ENCODE measurements at places on chromosomes 5 and 9.

DNA sequence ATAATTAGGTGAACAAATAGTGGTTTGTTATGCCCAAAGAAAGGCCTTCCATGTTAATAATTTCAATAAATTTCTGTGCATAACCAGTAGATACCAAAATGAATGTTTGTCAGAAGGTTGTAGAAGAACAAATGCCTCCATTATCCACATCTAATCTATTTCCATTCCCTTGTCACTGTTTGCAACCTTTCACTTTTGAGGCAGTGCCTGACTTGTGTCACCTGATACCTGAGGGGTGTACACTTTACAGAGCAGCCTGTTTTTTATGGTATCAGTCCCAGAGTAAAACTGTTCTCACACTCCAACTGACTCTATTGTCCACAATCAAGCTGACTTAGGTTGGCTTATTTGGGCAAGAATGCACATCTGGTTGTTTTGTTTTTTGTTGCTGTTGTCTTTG lies 40.1 kb downstream of the FREM1 start:
- no peak overlapping the region for H3K27ac ChIP-seq
- no peaks in the 10 kb centered on the region for H3K4me1 ChIP-seq
- no peak overlapping the region for H3K4me3 ChIP-seq
- H3K36me3 ChIP-seq, result no peaks in the 10 kb centered on the region

DNA sequence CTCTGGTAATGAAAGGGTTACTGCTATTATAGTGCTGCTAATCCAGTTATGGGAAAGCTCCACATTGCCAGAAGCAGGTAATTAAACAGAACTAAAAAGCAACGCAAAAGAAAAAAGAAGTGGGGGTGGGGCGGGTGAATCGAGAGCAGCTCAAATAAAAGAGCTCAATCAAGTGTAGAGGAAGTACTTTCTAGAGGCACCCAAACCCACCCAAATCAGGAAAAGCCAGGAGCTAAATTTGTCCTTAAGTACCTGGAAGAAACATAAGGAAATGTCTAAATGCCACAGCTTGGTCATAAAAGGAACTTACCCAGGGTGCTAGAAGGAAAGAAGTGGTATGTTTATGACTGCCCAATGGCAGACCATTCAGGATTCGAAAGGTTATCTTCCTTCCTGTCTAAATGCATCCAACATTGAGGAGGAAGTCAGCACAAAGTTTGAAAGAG lies 2.4 kb upstream of the RNF145 start:
- H3K36me3 ChIP-seq, result no peaks in the 10 kb centered on the region
- no peak for DNase-seq
- no peak overlapping the region for H3K4me3 ChIP-seq
- no peaks in the 10 kb centered on the region for H3K27me3 ChIP-seq
- H3K27ac ChIP-seq, result peak overlapping the region; percentile 99

DNA sequence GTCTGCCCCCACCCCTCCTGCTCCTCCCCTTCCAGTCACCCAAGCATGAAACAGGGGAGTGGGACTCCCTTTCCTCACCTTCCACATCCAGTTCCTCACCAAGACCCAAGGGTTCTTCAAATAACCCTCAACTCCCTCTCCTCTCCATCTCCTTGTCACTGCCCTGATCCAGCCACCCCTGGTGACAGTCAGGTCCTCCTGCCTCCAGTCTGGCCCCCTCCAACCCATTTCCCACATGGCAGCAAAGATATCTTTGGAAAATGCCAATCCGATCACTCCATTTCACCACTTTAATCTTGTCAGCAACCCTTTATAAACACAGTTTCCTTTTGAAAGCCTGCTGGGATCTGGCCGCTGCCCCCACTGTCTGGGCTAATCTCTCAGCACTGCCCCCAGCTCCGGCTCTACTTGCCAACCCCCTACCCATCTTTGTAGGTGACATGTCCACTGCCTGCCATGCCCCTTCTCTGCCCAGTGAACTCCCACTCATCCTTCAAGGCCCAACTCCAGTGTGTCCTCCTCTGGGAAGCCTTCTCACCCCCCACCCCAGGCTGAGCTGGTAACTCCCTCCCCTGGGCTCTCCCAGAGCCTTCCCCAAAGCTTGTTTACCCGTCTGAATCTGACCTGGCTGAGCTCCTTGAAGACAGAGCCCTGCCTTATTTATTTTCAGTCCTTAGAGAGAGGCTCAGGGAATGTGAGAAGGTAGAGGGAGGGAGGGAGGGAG lies 781 bp upstream of the MYOZ3 start:
- no peaks in the 10 kb centered on the region for H3K27me3 ChIP-seq
- H3K27ac ChIP-seq, result no peak overlapping the region
- peaks cover 20% of the 10 kb centered on the region for H3K4me1 ChIP-seq
- peak; percentile 20 for DNase-seq
- H3K36me3 ChIP-seq, result no peaks in the 10 kb centered on the region

GRCh38 chr9:127177231-127177630 lies 54.8 kb upstream of the ANGPTL2 start:
- H3K4me1 ChIP-seq, result peaks cover 20% of the 10 kb centered on the region
- peaks cover 17% of the 10 kb centered on the region for H3K36me3 ChIP-seq
- no peak overlapping the region for H3K27ac ChIP-seq
- H3K4me3 ChIP-seq, result no peak overlapping the region

GRCh38 chr9:93128011-93128714 lies 5.9 kb downstream of the NINJ1 start:
- peaks cover 63% of the 10 kb centered on the region for H3K4me1 ChIP-seq
- H3K27me3 ChIP-seq, result no peaks in the 10 kb centered on the region
- no peak overlapping the region for H3K27ac ChIP-seq
- peaks cover 15% of the 10 kb centered on the region for H3K36me3 ChIP-seq

DNA sequence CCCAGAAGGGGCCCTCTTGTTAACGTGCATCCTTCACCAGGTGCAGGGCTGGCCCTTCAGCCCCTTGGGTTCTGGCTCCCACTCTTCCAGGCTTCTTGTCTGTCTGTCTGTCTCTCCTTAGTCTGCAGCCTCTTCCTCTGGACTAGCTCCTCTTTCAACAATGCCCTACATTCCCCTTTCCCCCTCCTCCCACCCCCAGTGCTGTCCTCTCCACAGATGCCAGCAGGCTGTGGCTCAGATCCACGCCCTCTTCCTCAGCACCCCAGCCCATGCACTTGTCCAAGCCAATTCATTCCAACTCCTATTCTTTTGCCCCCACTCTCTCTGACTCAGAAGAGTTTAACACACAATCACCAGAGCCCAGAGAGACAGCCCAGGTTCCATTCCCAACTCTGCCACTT lies 45.2 kb upstream of the ALDH1B1 start:
- DNase-seq, result no peak
- H3K4me3 ChIP-seq, result no peak overlapping the region
- no peaks in the 10 kb centered on the region for H3K4me1 ChIP-seq
- no peaks in the 10 kb centered on the region for H3K36me3 ChIP-seq
- H3K27me3 ChIP-seq, result no peaks in the 10 kb centered on the region

DNA sequence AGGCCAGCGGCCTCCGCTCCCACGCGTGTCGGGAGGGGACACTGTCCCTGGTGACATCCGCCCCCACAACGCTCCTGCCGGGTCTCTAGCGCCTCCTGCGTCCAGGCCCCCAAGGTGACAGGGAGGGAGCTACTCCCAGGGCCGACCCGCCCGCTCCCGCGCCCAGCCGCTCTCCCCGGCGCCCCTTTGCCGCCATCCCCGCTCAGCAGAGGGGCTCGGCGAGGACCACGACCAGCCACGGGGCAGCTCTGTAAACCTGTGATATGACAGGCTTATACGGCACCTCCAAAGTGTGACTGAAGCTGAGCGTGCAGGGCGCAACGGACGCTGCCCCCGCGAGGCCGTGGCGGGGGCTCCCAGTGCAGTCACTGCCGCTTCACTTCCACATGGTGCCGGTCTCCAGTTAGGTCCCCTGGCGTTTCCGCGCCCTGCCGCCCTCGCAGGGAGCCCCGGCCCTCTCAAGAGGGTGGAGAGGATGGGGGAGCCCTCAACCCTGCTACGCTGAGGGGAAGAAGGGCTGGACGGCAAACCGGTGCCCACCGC lies 978 bp upstream of the ADCY2 start:
- no peaks in the 10 kb centered on the region for H3K27me3 ChIP-seq
- peak overlapping the region; percentile 76 for H3K27ac ChIP-seq
- peaks cover 7% of the 10 kb centered on the region for H3K4me1 ChIP-seq
- H3K36me3 ChIP-seq, result no peaks in the 10 kb centered on the region
- peak; percentile 60 for DNase-seq

DNA sequence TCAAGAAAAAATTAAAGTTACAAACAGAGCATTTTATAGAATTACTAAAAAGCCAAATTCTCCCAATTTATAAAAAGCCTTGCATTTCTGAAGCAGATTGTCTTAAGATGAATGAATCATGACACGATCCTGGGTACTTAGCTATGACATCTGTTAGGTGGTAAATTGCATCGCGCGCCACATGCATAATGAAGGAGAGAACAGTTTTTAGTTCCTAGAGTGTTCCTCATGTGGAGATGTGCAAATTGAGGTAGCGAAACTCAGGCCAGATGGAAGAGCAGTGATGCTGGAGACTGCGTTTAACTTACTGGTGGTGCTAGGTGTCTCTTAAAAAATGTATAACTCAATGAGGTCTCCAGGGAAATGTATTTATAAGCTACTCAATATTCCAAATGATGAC lies 516.1 kb downstream of the EFNA5 start:
- H3K36me3 ChIP-seq, result no peaks in the 10 kb centered on the region
- no peak for DNase-seq
- H3K27me3 ChIP-seq, result no peaks in the 10 kb centered on the region
- H3K4me3 ChIP-seq, result no peak overlapping the region
- H3K27ac ChIP-seq, result no peak overlapping the region
- peaks cover 6% of the 10 kb centered on the region for H3K4me1 ChIP-seq

DNA sequence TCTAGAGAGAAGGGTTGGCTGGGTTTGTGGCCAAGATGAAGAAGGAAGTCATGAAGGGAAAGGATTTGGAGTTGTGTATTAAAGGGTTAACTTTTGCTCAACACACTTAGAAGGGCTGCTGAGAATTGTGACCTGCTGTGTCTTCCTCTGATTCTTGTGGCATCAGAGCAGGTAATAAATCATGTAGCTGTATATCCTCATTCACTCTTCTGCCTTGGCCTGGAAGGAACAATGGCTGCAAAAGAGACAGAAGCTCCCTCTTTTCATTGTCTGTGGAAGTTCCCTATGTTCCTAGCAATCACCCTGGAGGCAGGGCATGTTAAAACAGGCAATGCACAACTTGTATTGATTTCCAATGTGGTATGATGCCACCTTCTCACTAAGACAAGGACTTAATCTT lies 159.1 kb downstream of the LRRC70 start:
- no peak for DNase-seq
- no peak overlapping the region for H3K27ac ChIP-seq
- no peak overlapping the region for H3K4me3 ChIP-seq

- no peaks in the 10 kb centered on the region for H3K27me3 ChIP-seq
- no peak overlapping the region for H3K4me3 ChIP-seq
- no peak for DNase-seq
- H3K4me1 ChIP-seq, result peaks cover 21% of the 10 kb centered on the region
- H3K27ac ChIP-seq, result no peak overlapping the region
- no peaks in the 10 kb centered on the region for H3K36me3 ChIP-seq
These were observed 232.2 kb downstream of the SYK start for GRCh38 chr9:91033797-91034196.

GRCh38 chr9:13165956-13166355 lies 113.5 kb downstream of the MPDZ start:
- no peaks in the 10 kb centered on the region for H3K27me3 ChIP-seq
- no peak overlapping the region for H3K4me3 ChIP-seq
- no peaks in the 10 kb centered on the region for H3K4me1 ChIP-seq
- no peak for DNase-seq

DNA sequence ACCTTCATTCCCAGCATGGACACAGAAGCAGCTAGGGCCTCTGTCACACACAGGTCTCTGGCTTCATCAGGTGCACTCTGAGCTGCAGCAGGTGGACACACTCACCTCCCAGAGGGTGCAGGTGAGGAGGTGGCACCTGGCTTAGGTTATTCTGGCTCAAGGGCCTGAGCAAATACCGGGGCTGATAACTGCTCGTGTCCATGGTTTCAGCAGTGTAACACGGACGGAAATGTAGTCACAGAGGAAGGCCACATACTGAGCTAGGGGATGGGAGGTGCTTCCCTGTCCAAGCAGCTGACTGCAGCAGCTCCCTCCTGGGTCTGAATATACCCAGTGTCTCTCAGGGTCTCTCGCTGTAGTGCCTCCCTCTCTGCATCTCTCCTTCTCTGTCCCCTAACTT lies 5.7 kb downstream of the PHF2 start:
- peak overlapping the region; percentile 14 for H3K27ac ChIP-seq
- no peaks in the 10 kb centered on the region for H3K36me3 ChIP-seq
- H3K4me1 ChIP-seq, result peaks cover 67% of the 10 kb centered on the region
- H3K4me3 ChIP-seq, result no peak overlapping the region
- peak; percentile 80 for DNase-seq

- no peaks in the 10 kb centered on the region for H3K36me3 ChIP-seq
- H3K4me3 ChIP-seq, result no peak overlapping the region
- H3K27me3 ChIP-seq, result no peaks in the 10 kb centered on the region
These were observed 90.3 kb upstream of the GCNT4 start for GRCh38 chr5:75142566-75143136.

DNA sequence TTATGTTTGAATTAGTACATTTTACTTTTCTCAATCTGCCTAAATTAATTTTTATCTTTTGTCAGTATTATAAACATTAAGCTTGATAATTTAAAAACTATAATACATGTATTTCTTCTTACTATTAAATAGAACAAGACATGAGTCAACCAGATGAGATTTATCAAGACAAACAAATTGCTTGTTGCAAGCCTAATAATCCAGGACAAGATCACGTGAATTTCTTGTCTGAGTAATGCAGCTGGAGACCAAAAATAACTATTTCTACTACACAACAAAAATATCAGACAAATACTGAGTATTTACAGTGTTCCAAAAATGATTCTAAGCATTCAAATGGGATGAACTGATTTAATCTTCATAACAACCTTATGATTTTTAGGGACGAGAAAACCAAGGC lies 339.1 kb upstream of the PRR16 start:
- no peaks in the 10 kb centered on the region for H3K36me3 ChIP-seq
- H3K4me3 ChIP-seq, result no peak overlapping the region
- no peaks in the 10 kb centered on the region for H3K4me1 ChIP-seq

DNA sequence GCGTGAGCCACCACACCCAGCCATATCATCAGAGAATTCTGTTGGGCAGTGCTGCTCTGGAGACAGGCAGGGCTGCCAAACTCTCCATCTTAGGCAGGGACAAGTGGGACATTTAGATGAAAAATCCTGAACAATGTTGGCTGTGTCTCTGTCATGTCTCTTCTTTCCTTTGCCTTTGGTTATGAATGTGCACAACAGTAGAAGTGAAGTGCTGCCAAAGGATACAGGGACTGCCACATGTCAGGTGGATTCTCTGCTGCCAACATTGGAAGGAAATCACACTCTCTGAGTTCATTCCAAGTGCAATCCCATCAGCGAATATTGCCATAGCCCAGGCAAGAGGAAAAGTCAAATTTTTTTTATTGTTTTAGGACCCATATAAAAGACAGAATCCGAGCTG lies 348.8 kb downstream of the TRPM3 start:
- H3K27me3 ChIP-seq, result no peaks in the 10 kb centered on the region
- no peaks in the 10 kb centered on the region for H3K36me3 ChIP-seq
- H3K27ac ChIP-seq, result no peak overlapping the region
- no peak for DNase-seq
